ENCODE measurements at places on chromosomes 7 and 10. TPM values are rescaled to one million over a fixed set of nuclear protein-coding genes. Genes with fewer than 3 reads are reported as not detected.

Gene WDR86
- 0.11 TPM for total RNA-seq

Gene DGKI
- total RNA-seq: 2.5 TPM

Gene IFIT2
- total RNA-seq: 8.9 TPM

Gene GPR15LG
- total RNA-seq: not detected

Gene EVX1
- not detected for total RNA-seq

Gene LOXL4
- 0.17 TPM for total RNA-seq
